Epithelial cell of alveolus of lung (primary cell): ENCODE measurements at places on chromosomes 12 and 14. TPM values are rescaled to one million over a fixed set of nuclear protein-coding genes. Genes with fewer than 3 reads are reported as not detected.

RBMS2 gene
- 25.3 and 26.5 TPM in 2 replicates for total RNA-seq

C3AR1 gene
- total RNA-seq, result 1.9 TPM in 1 of 2 replicates, not detected in the other

NUP37 gene
- 28.1 and 37.5 TPM in 2 replicates for total RNA-seq

LIN7A gene
- total RNA-seq, result 7.5 and 15.6 TPM in 2 replicates
